ENCODE measurements at places on chromosomes 7 and 10.

DNA sequence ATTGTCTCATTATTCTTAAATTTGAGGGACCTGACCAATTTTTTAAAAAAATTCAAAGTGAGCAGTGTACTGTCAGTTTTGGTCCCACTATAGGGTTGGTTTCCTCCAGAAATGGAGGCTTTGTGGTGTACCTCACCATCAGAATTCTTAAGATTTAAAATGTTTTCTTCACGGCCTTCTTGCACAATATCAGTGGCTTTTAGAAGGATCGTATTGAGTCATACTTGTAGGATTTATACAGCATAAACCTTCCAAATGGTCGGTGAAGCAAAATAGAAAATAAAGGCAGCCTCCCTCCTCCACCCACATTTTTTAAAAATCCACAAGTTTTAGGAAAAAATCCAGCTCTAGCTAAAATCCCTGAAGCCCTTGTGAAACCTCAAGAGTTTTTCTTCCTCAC lies 126.4 kb downstream of the RNLS start:
- no peak for DNase-seq

DNA sequence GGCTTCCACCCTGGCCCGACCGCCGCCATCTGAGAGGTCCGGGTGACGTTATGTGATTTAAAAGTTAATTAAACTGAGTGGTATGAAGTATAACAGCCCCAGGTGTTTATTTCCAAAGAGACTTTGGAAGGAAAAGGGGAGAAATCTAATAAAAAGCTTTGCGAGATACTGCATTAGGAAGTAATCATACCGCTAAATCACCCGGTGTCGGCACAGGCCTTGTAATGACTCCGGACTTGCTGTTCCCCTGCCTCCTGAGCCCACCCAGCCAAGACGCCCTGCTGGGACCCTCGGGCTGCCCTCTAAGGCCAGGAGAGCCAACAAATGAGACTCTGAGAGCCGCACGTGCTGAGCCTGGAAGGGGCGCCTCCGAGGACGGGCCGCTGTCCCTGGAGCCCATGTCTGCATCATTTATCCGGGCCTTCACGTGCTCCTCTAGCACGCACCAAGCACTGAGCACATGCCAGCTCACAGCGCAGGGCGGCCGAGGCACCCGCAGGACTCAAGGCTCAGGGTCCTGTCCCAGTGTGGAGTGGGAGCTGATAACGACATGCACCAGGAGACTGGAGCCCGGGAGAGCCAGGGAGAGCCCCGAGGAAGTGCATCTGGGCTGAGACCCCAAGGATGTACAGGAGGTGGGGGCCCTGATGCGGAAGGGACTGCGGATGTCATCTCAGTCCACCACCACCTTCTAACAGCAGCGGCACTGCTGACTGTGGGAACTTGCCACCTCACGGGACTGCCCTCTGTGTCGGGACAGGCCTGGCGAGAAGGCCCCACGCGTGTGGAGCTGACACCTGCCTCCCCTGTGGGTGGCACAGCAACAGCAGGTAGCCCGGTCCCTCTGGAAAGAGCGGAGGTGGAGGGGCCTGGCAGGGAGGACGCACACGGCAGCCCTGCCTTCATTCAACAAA lies 182.7 kb downstream of the ELFN1 start:
- no peak for DNase-seq

GRCh38 chr10:128943111-128943510 lies 523.9 kb upstream of the MGMT start:
- DNase-seq = no peak

DNA sequence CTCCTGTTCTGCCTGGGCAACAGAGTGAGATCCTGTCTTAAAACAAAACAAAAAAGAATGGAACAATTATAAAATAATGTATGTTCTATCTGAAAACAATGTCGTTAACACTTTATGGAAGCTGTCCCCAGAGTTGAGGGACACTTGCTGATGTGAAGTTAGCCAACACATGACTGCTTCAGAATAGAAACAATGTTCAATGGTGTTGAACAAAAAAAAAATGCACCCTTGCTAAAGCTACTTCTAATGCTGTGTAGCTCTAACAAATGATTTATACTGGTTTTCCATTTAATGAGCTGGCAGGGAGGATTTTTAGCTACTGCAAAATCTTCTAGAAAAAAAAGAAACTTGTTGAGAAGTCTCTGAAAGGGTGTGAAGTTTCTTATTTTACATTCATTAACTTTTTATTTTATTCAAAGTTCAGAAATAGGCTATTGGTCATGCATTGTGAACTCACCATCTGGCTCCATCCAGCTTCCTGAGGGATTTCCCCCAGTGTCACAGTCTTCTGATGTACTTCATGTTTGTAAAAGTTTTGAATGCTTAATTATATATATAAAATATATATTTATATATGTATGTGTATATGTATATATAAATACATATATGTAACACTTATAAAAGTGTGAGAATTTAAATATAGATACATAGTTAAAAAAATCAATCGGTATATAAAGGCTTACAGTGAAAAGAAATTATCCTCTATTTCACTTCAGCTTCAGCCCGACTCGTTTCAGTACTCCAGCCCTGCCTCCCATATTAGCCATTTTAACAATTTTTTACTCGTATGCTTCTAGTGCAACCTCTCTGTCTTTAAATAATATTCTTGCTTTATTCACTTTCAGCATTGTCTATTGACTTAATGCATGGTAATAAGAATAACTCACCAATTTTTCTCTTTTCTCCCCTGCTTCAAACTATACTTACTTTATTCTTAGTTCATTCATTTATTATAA lies 35.0 kb downstream of the HDAC9 start:
- DNase-seq = no peak

DNA sequence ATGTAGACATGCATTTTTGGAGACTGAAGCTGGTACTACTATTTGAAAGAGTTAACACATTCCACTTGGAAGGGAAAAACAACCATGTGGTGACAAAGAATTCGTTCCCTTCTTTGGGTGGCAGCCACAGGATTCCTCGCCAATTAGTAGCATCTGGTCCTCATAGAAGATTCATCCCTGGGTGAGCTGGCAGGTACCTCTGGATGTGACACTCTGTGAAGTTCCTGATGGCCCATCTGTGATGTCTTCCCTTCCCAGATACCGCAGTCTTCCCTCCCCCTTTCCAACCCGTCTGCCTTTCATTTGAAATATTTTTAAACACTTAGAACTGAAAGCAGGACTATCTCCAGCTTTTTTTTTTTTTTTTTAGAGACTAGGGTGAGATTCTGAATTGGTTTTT lies 569.5 kb downstream of the TYW1 start:
- no peak for DNase-seq

GRCh38 chr7:155529845-155530244 lies 16.5 kb downstream of the CNPY1 start:
- no peak for DNase-seq

DNA sequence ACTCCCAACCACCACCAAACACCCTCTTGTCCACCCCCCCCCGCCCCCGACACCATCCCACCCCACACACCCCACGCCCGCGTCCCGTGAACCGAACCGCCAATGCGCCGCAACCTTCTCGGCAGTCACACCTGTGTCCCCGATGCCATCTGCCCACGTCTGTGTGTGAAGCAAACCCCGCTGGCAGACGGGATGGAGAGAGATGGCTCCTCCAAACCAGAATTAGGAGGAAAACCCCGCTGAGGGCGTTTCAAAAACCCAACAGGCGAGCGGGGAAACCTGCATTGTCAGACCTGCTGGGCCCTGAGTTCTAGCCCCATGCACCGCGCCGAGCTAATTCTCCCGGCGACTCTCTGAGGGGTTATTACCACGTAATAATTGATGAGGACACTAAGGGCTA lies 28.6 kb upstream of the KCNK18 start:
- no peak for DNase-seq

DNA sequence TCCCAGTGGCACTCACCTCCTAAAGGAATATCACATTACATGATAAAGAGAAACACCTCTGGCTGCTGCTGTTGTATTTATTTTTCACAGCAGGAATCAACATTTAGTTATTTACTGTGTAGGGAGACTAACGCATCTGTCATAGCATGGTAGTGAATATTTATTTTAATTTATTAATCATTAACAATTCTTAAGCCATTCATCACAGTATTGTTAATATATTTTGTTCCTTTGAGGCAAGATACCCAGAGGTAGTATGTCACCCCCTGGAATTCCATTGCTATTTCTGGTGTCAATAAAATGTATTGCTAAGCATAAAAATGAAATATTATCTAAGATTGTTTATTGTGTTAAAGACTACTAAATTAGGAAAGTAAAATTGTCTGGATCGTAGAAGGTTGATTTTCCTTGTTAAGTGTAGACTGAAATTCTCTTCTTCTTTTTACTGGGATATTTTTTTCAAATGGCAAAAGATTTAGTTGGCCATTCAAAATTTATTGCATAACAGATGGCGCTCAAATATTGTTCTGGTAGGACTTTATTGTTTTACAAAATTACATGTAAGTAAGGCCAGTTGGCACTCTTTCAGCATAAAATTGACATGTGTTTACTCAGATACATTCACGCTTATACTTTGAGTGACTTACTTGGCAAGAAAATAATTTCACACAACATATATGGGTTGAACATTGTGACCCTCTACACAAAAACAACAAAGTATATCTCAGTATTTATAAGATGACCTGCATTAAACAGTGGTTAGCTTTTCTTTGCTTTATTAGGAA lies 1358.7 kb upstream of the SORCS1 start:
- DNase-seq = no peak

DNA sequence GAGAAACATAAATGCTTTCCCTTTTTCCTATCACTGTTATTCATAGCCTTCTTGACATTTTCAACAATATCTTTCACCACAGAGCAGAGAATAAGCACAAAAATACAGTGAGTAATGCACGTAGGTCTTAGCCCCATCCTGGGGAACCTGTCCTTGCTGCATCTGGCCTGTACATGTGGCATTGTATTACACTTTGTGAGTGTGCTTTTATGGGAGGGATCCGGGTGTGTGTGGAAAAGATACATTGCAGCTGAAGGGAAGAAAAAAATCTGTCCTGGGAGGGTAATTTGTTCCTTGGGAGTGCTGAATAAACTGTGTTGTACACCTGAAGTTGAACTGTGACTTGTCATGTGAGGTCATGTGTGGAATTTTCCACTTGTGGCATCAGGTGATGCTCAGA lies 422.7 kb upstream of the LRGUK start:
- no peak for DNase-seq

- no peak for DNase-seq
Observed at GRCh38 chr7:100080907-100081534, 502 bp downstream of the ZNF3 start.

DNA sequence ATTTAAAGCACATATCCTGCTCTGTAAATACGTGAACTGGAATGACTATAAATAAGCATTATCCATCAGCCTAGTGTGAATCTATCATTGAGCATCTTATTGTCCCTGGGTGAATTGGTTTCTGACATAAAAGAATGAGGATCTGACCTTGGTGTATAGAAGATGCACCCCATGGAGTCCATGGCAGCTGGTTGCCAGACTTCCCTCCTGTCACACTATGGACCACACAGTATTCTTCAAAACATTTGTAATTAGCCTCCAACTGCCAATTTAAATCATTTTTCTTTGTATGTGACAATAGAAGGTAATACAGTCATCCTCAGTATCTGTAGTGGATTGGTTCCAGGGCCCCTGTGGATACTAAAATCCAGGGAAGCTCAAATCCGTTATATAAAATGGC lies 238.1 kb upstream of the ZWINT start:
- DNase-seq = no peak

- DNase-seq = no peak
Observed at GRCh38 chr7:45623740-45624391, 49.7 kb downstream of the ADCY1 start.

DNA sequence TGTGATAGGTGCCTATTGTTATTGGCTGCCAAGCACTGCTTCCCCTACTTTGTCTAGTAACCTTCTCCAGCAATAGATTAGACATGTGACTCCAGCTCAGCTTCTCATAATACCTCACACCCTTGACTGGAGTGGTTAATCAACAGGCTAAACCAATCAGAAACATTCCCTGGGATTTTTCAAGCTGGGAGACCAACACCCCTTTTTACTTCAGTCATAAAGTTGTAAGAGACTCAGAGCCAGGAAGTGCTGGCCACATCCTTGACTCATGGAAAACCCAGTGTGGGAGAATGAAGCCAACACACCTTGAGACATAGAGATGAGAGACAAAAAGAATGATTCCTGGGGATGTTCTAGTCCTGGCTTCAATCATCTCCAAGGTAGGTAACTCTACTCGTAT lies 62.6 kb upstream of the HECTD2 start:
- DNase-seq = no peak

DNA sequence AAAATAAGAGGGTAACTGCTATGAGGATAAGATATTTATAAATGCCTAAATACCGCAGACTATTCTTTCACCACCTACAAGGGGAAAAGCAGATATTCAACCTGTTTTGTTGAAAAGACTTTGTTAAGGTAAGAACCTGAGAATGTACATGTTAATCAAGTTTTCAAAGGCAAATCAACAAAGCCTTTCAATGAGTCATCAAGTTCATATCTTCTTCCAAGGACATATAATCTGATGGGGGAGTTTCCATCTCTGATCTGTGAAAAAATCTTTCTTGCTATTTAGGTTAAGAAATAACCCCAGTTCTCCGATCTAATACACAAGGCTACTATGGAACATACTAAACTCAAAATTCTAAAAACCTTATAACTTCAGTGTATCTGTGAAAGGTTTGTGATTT lies 40.0 kb upstream of the ANLN start:
- DNase-seq = no peak

GRCh38 chr10:121558238-121558637 lies 40.0 kb downstream of the FGFR2 start:
- no peak for DNase-seq

GRCh38 chr10:33497338-33497737 lies 162.9 kb upstream of the NRP1 start:
- no peak for DNase-seq

DNA sequence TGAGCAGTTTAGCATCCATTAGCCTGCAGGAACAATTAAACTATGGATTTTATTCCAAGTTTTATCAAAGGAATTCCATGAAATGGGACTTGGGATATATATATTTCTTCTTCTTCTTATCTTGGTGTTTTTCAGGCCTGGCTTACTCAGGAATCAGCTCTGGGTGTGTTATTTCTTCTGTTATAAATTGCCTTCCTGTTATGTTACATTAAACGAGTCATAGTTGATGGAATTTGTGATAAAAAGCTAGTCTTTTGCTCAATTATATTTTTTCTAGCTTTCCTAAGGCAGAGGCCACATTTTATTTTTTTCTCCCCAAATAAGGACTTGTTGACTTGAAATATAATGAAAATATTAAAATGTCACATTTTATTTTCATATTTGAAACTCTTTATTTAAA lies 141.3 kb downstream of the EPC1 start:
- DNase-seq = no peak

GRCh38 chr10:99276848-99277486 lies 41.3 kb upstream of the HPSE2 start:
- DNase-seq = no peak

DNA sequence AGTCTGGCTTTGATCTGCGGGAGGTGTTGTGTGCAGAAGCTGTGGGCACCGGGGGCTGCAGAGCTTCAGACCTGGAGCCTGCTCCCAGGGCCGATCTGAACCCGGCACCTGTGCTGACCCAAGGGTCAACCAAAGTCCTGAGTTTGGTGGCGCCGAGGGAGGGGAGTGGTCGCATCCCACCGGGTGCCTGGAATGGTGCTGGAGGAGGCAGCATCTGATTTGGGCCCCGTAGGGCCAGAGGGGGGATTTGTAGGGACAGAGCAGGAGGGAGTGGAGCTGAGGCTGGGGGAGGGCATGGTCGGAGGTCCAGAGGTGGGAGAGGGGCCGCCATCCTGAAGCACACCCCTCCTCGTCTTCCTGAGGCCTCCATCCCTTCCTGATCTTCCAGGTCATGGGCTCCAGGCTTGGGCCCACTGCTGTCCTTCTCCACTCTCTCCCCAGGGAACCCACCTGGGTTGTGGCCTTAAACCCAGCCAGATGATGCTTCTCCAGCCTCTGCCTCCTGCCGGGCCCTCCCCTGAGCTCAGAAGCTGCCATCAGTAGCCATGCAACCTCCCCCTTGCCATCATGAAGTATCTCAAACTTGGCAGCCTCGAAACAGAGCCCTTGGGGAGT lies 112.9 kb downstream of the LHPP start:
- DNase-seq = no peak

All from tibial nerve (tissue), 4 donors.